ENCODE measurements at places on chromosomes 5 and 9. TPM values are rescaled to one million over a fixed set of nuclear protein-coding genes. Genes with fewer than 3 reads are reported as not detected.

- DNase-seq: no peak
Measured at GRCh38 chr5:152259702-152260101, 145.4 kb downstream of the NMUR2 start.

DNA sequence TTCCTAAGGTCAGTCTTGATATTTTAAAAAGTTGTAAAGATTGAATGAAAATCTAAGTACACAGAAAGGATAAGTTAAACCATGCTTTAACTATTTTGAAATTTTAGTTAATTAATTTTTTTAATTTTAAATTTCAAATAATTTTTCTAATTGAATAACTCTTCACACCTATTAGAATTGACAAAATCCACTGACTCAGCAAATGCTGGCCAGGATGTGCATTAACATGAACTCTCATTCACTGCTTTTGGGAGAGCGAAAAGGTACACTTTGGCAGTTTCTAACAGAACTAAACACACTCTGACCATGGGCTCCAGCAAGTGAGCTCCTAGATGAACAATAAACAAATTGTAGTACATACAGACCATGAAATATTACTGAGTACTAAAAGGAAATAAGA, 209.5 kb downstream of the PTPRD start:
- DNase-seq: no peak

DNA sequence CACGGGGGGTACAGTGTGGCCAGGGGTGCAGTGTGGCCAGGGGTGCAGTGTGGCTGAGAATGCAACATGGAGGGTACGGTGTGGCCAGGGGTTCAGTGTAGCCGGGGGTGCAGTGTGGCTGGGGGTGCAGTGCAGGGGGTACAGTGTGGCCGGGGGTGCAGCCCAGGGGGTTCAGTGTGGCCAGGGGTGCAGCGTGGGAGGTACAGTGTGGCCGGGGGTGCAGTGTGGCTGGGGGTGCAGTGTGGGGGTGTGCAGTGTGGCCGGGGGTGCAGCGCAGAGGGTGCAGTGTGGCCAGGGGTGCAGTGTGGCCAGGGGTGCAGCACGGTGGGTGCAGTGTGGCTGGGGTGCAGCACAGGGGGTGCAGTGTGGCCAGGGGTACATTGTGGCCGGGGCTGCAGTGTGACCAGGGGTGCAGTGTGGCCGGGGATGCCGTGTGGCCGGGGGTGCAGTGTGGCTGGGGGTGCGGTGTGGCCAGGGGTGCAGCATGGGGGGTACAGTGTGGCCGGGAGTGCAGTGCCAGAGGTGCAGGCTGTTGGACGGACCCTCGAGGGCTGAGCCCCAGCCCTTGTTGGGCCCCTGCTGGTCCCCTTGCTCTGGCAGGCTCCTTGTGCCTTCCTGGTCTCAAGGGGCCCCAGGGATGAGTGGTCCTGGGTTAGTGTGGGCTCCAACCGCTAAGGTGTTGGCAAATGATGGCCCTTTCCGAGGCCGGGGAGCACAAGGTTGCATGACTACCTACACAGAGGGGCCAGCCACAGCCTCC, 17.9 kb downstream of the TPPP start:
- no peak for DNase-seq

GRCh38 chr5:14706615-14707021, 42.1 kb downstream of the OTULIN start:
- DNase-seq: no peak

DNA sequence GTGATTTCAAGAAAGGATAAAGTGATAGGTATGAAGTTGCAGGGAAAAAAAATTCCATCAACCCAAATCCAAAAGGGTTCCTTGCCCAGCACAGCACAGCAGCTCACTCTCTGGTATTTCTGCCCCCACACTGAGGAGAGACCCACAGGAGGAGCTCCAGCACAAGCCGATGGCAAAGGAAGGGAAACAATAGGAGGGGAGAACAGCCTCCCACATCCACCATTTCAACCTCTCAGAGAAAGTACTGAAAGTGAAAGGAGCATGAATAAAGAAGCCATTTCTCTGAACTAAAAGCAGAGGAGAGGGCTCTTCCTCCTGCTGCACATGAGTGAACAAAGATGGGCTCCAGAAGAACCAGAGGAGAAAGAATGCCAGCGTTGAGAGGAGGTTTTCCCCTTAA, 54.9 kb upstream of the ZSWIM6 start:
- peak; percentile 55 for DNase-seq

DNA sequence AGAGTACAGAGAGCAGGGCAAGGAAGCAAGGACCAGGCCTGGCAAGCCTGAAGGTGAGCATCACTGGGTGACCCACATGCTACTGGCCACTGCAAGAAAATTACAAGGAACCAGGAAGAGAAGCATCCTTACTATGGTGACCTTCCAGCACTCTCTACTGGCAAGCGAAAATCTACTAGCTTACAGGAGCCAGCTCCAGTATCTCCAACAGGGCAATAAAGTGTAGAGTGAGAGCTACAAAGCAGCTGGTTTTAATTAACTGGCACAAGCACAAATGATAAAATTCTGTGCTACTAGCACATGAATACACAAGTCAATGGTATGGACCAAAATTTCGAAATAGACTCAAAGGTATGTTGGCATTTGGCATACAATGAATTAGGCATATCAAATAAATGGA, 113.3 kb upstream of the CAST start:
- DNase-seq: no peak

- no peak for DNase-seq
Measured at GRCh38 chr5:133714161-133714915, 102.0 kb upstream of the FSTL4 start.

DNA sequence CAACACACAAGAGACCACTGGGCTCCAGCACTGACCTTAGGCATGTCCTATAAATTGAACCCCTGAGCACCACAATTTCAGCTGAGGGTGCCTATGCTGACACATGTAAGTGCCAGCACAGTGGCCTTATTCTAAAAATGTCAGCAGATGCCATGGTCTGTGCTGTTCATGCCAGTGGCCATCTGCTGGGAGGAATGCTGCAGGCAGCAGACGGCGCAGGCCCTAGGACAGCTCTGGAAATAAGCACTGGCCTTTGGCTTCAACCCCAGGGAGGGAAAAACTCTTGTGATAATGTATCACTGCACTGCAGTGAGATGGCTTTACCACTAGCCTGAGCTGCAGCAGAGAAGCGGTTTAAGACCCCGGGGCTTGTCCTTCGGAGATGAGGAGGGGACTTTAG, 98.5 kb downstream of the SYK start:
- DNase-seq: peak; percentile 50

DNA sequence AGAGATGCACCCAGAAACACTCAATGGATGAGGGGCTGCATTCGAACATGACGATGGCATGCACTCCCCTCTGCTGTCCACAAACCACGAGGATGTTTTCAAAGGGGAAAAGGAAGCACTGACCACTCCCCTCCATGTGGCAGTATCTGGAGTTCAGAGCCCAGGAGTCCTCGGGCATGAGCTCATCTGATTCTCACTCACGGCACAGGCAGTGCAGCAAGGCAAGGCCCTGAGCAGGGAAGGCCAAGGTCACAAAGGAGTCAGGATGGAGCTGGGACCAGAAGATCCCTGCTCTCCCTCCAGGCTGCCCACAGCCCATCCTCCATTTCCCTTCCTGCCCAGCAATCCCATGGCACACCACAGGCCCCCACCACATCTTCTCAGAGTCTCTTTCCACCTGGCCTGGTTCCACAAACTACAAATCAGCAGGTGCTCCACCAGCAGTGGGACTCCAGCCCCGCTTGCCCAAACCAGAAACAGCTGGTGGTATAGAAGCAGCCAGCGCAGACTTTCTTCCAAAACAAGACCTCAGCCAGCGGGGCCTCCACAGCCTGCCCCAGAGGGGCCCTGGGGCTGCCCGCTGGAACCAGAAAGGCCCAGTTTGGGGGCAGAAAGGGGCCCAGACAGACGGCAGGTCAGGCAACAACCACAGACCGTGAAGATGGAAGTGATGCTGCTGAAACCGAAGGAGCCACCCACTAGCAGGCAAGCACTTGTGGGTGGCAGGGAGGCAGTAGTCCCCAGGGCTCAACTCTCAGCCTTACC, 12.2 kb downstream of the TNIP1 start:
- DNase-seq: no peak

- no peak for DNase-seq
Measured at GRCh38 chr5:167525004-167525403, 766.4 kb upstream of the WWC1 start.

DNA sequence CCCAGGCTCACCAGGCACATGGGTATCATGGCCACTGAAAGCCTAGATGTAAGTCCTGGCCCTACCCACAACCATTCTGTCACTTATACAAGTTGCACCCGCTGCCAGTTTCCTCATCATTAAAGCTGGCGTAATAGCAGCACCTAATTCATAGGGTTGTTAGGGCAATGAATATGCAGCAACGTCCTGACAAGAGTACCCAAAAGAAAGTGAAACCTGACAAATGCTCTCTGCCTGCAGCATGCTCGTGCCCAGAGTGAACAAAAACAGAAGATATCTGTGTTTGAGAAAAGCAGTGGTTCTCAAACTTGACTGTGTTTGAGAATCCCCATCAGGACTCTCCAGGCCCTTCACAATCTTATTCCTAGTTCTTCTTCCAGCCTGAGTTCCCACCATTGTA, 632.4 kb downstream of the SEMA5A start:
- DNase-seq: no peak

DNA sequence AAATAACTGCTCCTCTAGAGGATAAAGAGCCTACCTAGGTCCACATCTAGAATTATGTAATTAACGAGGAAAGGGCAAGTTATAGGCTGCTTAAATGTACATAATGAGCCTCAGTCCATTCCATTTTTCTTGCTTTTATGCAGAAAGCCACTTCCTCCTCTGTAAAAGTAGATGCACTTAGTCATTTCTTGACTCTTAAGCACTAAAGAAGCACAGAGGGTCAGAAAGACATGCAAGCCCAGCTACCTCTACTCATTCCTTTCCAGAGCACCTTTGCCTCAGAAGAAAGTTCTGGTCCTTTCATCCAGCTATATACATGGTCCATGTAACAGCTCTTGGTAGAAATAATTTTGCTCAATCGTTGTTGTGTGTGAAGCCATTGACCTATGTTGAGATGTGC, 308.0 kb upstream of the NREP start:
- no peak for DNase-seq

DNA sequence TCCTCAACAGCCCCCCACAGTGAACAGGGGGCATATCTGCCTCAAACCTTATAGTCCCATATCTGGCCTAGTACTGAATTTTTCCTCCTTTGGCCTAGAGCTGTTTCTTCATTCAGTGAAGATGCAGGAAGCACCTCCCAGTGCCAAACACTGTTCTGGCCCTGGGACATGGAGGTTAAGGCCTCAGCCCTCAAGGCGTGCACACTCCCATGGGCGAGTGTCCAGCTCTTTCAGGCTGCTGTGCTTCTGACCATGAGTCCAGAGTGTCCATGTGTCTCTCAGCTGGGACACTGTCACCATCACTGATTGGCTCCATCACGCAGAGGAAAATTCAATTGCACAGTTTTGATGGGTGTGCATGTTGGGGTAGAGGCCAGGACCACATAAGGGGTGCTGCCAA, 151.5 kb downstream of the PAX5 start:
- DNase-seq: no peak

DNA sequence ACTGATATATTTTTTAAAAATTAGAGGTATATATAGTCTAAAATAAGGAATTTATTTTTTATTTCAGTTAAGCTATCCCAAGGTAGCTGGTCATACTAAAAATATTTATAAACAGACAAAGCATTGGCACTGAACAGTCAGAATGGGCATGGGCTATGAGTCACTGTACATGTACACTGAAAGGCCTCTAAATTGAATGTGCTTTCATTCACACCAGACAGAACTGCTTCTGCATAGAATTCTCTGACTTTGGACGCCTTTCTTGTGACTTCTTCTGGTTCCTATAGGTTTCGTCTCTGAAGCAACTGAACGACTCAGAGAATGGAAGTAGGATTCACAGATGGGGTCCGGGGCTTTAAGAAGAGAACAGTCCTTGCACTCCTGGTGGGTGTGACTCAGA, 394.8 kb upstream of the MEF2C start:
- DNase-seq: no peak

- peak; percentile 65 for DNase-seq
Measured at GRCh38 chr9:131253891-131254491, 22.3 kb downstream of the FAM78A start.

DNA sequence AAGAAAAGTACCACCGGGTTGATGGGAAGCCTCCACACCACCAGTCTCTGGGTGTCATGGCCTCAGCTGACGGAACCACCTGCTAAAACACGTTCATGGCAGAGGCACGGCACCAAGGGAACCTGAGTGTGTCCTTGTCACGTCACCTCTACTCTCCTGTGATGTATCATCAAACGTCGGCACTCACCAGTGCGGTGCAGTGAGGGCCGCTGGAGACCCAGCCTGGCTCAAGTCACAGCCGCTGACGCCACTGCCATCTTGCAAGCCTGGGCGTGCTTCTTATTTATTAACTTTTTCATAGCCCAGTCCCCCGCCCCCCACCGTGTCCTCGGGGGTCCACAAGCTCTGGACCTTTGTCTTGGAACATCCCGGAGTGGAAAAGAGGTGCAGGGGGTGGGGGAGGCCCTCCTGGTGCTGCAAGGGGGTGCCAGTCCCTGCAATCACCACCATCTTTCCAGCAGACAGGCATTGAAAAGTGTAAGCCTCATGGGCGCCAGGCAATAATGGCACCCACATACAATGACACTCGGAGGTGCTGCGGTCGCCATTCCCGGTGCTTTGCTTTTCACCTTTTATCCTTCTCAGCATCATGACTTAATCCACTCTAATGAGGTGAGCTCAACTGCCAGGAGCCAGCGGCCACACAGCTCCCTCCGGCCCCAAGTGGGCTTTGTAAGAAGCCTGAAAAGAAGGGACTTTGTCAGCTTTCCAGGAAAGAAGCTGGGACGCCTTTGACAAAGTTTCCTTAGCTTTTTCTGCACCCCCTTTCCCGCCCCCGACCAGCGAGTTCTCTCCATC, 202.3 kb upstream of the IRX1 start:
- peak; percentile 76 for DNase-seq

- no peak for DNase-seq
Measured at GRCh38 chr5:76715486-76715735, 515 bp upstream of the F2R start.

GRCh38 chr5:168318240-168318639, 26.8 kb downstream of the WWC1 start:
- no peak for DNase-seq

DNA sequence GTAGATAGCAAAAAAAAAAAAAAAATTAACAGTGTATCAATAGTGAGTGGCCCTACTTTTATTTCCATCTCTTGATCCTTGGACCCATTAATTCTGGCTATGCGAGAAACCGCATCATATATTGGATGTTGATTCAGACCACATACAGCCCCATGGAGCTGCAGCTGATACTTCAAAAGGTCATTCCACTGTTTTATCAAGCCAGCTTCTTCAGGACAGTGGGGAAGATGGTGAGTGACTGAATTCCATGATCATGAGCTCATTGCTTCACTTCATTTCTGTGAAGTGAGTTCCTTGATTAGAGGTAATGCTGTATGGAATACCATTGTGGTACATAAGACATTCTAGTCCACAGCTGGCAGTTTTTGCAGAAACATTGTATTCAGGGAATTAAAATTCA, 222.9 kb upstream of the MEF2C start:
- DNase-seq: no peak

GRCh38 chr9:136499935-136500910, 17.4 kb upstream of the SEC16A start:
- no peak for DNase-seq

Gene STPG3
- total RNA-seq: not detected

Gene AGXT2
- not detected for total RNA-seq

Gene OR1J2
- not detected for total RNA-seq

Gene CYSRT1
- total RNA-seq: not detected

Gene MOB3B
- 15.3 TPM for total RNA-seq

All from neural progenitor cell (in vitro differentiated cells).